T-helper 9 cell (primary cell): ENCODE measurements at places on chromosomes 16 and 17.

DNA sequence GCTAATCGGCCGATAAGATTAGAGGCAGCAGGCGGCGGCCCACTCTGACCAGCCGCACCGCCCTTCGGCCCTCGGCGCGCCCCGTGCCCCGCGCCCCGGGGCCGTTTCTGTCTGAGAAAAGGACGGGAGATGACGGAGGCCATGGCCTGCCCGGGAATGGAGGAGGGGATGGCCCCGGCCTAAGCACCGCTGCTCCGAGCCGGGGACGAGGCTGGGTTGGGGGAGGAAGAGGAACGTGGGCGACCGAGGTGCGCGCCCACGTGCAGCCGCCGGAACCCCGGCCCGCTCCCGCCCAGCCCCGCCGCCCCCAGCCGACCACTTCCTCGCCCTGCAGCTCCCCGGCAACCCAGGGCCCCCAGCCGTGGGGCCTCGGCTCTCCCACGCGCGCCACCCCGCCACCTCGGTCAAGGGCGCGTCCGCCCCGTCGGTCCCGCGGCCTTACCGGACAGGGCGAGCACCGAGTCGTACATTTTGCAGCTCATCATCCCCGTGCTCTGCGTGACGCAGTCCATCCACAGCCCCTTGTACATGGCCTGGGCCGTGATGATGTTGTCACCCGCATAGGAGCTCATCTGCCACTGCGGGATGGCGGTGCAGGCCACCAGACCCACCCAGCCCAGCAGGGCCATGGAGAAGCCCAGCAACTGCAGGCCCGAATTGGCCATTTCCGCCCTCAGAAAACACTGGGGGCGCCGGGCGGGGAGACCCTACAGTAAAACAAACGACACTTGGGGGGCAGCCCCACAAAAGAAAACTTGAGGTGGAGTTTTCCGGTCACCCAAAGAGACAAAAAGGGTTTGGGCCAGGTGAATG, 693 bp downstream of the CLDN7 start:
- no peak for DNase-seq

- DNase-seq = no peak
These were observed 133.1 kb downstream of the ANKRD11 start for GRCh38 chr16:89357055-89357816.

- no peak for DNase-seq
These were observed 144.9 kb downstream of the PARN start for GRCh38 chr16:14485121-14485551.

- no peak for DNase-seq
These were observed 30.9 kb upstream of the RPRML start for GRCh38 chr17:47009759-47010594.

DNA sequence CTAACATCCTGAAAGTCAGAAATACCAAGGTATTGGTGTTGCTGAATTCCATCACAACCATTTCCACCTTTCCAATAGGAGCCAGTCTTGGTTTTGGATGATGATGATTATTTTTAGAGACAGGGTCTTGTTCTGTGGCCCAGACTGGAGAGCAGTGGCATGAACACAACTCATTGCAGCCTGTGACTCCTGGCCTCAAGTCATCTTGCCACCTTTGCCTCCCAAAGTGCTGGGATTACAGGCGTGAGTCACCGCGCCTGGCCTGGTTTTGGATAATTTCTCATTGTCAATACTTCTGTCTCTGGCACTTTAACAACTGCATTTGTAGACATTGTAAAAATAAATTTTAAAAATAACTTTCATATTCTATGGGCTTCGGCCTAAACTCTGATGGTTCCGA, 22.6 kb downstream of the STAT5B start:
- no peak for DNase-seq

- DNase-seq = no peak
These were observed 15.0 kb downstream of the TRPV1 start for GRCh38 chr17:3594051-3594800.

DNA sequence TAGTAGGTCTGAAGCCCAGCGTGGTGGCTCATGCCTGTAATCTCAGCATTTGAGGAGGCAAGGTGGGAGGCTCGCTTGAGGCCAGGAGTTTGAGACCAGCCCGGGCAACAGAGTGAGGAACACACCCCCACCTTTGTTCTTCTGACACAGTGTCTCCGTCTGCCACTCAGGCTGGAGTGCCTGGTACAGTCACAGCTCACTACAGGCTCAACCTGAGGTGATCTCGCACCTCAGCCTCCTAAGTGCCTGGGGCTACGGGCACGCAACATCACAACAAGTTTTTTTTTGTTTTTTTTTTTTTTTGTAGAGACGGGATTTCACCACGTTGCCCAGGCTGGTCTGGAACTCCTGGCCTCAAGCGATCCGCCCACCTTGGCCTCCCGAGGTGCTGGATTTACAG, 6.7 kb upstream of the TLCD3A start:
- DNase-seq = no peak

DNA sequence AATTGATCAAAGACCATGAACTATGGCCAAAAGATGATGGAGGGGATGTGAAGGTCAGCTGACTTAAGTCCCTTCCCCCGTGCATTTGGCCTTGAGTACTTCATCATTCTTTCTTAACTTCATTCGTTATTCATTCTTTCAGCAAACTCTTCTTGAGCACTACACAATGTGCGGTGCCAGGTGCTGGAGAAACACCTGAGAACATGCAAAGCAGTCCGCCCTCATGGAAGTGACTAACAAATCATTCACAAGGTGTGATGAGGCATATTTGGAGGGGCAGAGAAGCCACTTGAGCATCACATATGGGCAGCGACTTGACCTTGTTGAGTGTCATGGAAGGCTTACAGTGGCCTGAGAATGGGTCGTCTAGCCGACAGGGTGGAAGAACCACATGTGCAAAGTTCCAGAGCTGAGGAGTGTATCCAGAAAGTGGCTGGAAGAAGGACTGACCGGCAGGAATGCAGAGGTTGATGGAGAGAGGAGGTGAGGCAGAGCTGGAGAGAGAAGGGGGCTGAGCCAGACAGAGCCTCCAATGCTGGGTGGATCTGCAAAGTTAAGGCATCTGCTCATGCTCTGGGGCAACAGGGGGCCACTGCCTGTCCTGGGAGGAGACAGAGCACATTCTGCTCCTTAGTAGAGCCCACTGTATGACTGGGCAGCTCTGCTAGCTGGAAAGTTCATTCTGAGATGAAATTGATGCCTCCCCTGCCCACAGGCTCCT, 25.1 kb upstream of the EIF1 start:
- no peak for DNase-seq

- no peak for DNase-seq
These were observed 360.2 kb upstream of the HSBP1 start for GRCh38 chr16:83447560-83447959.

DNA sequence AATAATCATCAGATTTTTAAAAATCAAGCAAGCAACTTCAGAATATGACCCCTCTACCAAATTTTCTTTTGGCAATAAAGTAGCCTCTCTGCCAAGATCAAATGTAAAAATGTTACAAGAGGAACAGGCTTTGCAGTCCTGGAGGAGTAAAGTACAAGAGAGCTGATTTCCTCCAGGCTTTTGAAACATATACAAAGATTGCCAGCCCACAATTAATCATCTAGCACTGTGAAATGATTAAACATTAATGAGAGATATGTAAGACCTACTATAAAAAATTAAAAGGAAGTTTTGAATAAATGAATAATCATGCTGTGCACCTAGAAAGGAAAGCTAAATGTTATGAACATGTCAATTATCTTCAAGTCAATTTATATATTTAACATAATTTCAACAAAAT, 26.3 kb downstream of the TXNDC11 start:
- no peak for DNase-seq

- DNase-seq = peak; percentile 38
These were observed 40.0 kb upstream of the CCR7 start for GRCh38 chr17:40605306-40605705.

GRCh38 chr16:82639666-82640336, 13.0 kb downstream of the CDH13 start:
- peak; percentile 43 for DNase-seq

DNA sequence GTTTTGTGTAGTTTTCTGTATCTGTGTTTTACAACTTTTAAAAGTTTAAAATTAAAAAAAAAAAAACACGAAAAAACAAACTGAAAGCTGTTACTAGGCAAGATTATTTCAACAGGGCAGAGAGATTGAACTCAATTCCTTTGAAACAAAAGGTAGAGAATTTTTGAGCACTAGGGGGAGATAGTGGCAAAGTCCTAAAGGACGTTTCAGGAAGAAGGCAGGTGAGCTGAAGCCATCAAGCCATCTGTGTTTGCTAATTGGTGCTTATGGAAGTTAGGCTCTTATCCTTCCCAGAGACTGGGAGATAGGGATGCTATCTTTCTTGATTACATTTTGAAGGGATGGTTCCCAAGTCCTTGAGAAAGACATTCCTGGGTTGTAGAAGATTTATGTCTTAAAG, 70.6 kb upstream of the CLEC3A start:
- DNase-seq = no peak

- DNase-seq = no peak
These were observed 13.2 kb downstream of the FLCN start for GRCh38 chr17:17223736-17224135.

- no peak for DNase-seq
These were observed 29.5 kb downstream of the PSME3IP1 start for GRCh38 chr16:57156351-57156703.

DNA sequence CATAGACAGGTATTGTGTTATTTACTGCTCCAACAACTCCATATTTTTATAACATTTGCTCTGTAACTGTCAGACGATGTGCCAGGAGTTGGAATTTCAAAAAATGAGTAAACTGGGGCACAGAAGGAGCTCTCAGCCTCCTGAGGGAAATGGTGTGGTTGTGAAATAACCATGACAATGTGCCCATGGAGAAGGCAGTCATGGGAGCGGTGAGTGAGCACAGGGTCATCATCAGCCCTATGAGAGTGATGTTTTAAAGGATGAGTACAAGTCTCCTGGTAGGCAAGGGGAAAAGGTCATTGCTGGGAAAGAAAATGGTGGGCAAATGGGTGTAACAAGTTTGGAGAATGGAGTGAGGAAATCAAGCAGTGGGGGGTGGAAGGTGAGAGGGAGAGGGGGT, 115.0 kb upstream of the SEC14L1 start:
- no peak for DNase-seq

GRCh38 chr17:35614810-35615209, 27.7 kb downstream of the AP2B1 start:
- no peak for DNase-seq

GRCh38 chr16:26645614-26646013, 421.1 kb upstream of the C16orf82 start:
- peak; percentile 16 for DNase-seq

DNA sequence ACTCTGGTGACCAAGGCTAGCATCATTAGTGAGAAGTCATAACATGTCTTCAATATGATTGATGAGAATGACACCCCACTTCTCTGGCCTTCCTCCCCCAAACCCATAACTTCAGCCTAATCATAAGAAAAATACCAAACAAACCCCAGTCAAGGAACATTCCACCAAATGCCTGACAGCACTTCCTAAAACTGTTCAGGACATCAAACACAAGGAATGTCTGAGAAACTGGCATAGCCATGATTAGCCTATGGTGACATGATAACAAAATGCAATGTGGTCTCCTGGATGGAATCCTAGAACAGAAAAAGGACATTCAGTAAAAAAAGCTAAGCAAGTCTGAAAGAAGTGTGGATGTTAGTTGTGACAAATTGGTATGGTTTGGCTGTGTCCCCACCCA, 24.7 kb upstream of the TBX4 start:
- DNase-seq = no peak

DNA sequence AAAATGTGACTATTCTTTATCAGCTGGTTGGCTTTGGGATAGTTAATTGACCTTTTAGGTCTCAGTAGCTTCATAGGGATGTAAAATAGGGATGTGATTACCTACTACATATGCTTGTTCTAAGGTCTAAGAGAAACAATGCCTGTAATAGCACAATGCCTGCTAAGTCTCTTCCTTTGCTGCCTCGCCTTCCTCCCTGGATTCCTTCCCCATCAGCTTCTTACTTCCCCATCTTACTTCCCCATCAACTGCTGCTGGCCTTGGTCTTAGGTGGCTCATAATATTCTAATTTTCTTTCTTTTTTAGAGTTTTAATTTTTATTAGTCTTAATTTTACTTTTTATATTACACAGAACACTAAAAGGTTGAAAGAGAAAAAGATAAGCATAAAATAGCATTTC, 59.2 kb upstream of the GOT2 start:
- no peak for DNase-seq

GRCh38 chr16:8864480-8865110, 4.2 kb downstream of the CARHSP1 start:
- DNase-seq = no peak

DNA sequence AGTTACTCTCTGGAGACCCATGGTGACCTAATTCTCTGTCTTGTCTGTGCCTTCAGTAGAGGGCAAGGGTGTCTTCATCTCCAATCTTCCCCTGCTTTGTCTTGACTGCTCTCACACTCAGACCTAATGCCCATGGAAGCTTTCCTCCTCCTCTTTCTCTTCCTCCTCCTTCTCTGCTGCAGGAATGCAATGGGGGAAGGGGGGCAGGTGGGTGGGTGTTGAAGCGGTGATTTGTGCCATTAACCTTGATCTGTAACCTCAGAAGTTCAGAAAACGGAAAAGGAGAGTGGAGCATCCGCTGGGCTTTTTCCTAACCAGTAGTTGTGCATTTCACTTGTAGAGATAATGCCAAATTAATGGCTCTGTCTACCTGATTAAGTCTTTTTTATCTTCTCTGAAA, 172.3 kb upstream of the CDH11 start:
- no peak for DNase-seq

DNA sequence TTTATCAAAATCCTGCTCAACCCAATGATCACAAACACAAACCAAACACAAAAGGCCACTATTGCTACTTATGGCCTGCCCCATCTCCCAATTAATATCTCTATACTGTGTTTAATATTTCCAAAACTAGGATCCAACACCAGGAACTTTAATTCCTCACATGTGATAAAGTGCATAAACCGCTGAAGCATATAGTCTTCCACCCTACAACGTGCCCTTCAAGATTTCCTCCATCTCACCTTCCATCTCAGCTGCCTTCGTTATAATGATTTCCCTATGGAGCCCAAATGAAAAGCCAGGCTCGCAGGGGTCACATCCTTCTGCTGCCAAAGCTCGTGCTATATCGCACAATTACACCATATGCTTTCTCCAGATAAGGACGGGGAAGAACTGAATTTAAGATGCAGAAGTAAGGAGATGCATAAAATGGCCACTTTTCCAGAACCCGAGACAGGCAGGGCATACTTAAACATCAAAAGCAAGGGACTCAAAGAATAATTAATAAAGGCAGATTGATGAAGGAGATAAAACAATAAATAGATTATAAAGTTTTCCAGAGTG, 1.8 kb downstream of the MYH10 start:
- no peak for DNase-seq

GRCh38 chr16:23784811-23785447, 30.1 kb downstream of the CHP2 start:
- DNase-seq = no peak

DNA sequence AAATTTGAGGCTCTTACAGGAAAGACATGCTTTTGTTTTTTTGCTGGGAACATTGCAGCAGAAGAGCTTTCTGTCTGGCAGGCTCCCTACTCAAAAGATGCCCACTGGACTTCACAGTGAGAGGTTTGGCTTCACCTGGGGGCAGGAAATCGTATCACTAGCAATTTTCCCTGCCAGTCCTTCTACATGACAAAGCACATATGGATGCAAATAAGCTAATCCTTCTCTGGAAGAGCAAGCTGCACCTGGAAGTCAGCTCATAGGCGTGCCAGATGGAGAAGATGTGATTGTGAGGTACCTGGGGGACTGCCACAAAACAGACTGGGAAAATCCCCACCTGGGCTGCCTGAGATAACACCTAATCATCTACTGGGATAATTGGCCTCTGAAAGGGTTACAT, 195.0 kb upstream of the CPHXL start:
- DNase-seq = no peak

- no peak for DNase-seq
These were observed 80.9 kb downstream of the PARN start for GRCh38 chr16:14548933-14549788.
